ENCODE measurements at places on chromosomes 12 and 14. TPM values are rescaled to one million over a fixed set of nuclear protein-coding genes. Genes with fewer than 3 reads are reported as not detected.

GRCh38 chr14:81234278-81234677 is 13.5 kb upstream of the GTF2A1 start:
- H3K4me1 ChIP-seq, result peaks cover 4% of the 10 kb centered on the region
- no peaks in the 10 kb centered on the region for H3K27me3 ChIP-seq
- no peak overlapping the region for H3K27ac ChIP-seq
- H3K4me3 ChIP-seq, result no peak overlapping the region
- DNase-seq, result no peak
- no peaks in the 10 kb centered on the region for H3K36me3 ChIP-seq

DNA sequence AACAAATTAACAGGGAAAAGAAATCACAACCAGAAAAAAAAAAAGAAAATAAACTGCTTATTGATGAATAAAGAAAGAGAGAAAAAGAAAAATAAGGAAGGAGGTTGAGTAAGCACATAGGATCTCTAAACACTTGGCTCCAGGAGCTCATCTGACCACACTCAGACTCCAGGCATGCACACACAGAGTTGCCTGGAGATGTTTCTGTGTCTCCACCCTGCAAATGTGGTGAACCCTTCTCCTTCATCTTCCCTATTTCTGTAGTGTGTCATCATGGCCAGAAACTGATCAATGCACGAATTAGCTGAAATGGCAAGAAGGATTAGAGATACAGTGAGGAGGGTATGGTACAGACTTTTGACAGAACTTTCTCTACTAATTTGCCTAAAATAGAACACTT is 20.2 kb downstream of the OR4N2 start:
- no peak overlapping the region for H3K4me3 ChIP-seq
- no peaks in the 10 kb centered on the region for H3K4me1 ChIP-seq
- no peaks in the 10 kb centered on the region for H3K27me3 ChIP-seq

DNA sequence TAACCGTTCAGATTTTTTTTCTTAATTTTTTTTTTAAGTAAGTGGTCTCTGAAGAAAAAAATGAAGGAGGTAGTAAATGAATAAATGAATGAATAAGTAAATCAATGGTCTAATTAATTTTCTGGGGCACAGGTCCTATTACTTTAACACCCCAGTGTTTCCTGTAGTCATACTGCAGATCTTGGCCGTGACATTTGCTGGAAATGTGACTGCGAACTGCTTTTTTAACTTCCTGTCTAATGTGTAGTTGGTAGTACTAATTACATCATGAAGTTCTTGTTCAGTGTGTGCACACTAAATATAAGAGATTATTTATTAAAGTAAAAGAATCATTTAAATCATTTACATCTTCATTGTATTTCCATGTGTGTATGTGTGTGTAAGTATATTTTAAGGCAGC is 45.4 kb downstream of the AEBP2 start:
- no peaks in the 10 kb centered on the region for H3K4me1 ChIP-seq
- no peak overlapping the region for H3K4me3 ChIP-seq
- no peaks in the 10 kb centered on the region for H3K36me3 ChIP-seq

DNA sequence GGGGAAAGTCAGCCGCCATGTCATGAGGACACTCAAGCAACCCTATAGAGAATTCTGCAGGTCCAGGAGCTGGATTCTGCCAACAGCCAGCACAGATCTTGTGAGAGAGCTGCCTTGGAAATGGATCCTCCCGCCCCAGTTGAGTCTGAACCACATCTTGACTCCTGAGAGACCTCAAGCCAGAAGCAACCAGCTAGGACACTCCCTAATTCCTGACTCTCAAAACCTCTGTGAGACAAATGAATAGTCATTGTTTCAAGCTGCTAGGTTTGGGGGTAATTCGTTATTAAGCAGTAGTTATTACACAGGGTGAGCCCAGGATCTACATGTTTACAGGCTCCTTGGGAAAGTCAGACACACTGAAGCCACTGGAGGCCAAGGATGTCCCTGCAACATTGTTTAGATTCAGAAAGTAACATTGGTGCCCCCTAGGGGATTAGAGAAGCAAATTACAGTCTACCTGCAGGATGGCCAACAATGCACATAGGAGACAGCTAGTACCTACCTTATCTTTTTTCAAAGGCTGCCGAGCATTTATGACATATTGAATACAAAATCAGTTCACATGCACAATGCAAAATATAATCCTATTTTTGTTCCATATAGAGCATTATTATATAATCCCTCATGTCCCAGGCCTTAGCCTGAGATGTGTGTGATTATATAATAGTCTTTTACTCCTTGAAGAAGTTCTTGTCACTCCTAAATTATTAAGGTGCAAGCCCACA is 57.9 kb upstream of the FICD start:
- peak; percentile 13 for DNase-seq
- no peaks in the 10 kb centered on the region for H3K36me3 ChIP-seq
- H3K27me3 ChIP-seq, result no peaks in the 10 kb centered on the region

DNA sequence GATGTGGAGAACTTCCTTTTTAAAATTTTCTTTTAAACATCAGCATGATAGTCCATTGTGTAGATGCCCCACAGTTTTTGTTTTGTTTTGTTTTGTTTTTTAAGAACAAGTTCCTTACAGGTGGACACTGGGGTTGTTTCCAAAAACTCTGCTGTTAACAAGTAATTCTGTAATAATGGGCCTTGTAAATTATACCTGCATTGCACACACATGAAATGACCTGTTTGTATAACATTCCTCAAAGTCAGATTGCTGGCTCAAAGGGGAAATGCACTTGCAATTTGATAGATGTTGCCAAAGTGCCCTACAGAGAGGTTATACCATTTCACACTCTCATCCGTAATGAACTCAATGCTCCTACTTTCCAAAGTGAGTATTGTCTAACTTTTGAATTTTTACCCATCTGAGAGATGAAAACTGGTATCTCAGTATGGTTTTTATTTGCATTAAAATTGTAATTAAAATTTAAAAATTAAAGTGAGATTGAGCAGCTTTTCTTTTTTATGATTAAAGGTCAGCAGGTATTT is 89.2 kb downstream of the SPPL3 start:
- no peaks in the 10 kb centered on the region for H3K36me3 ChIP-seq
- no peak overlapping the region for H3K4me3 ChIP-seq
- no peak overlapping the region for H3K27ac ChIP-seq
- H3K27me3 ChIP-seq, result no peaks in the 10 kb centered on the region
- no peaks in the 10 kb centered on the region for H3K4me1 ChIP-seq

- no peak overlapping the region for H3K4me3 ChIP-seq
- no peaks in the 10 kb centered on the region for H3K4me1 ChIP-seq
- H3K27me3 ChIP-seq, result no peaks in the 10 kb centered on the region
- no peak for DNase-seq
- no peak overlapping the region for H3K27ac ChIP-seq
These were observed 6.0 kb upstream of the ACOT6 start for GRCh38 chr14:73606271-73606670.

DNA sequence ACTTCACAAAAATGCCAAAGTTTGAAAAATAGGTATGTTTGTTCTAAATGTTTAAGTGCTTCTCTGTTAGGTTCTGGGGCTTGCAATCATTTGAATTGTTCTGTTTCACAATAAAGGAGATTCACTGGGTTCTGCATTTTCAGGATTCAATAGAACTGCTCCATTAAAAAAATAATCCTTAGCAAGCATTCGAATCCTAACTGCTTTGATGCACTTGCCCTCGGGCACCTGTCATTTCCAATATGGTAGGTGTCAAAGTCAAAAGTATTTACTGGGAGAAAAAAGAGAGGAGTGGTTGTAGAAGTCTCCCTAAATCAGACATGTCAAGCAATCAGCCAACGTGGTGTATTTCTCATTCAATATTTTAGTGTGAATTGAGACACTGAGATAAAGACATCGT is 5.5 kb downstream of the APOLD1 start:
- peaks cover 24% of the 10 kb centered on the region for H3K4me1 ChIP-seq
- no peak overlapping the region for H3K4me3 ChIP-seq
- no peaks in the 10 kb centered on the region for H3K27me3 ChIP-seq
- no peaks in the 10 kb centered on the region for H3K36me3 ChIP-seq
- H3K27ac ChIP-seq, result no peak overlapping the region

DNA sequence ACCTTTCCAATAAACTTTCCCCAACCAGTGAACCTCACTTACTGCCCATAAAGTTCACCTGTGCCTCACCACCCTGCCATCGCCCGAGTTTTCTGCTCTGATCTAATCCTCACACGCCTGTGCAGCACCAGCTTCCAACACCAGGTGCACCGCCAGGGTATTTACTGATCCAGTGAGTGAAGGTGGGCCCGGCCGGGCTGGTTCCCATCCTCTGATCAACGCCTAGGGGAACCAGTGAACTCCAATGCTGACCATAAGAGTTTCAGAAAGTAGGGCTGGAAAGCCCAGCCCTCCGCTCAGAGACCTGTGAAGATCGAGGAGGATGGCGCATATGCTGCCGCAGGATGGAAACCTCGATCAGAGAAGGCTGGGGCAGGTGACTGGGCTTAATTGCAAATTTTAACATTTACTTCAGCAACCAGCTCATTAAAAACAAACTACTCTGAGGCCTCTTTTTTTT is 685 bp upstream of the MYL6B start:
- H3K36me3 ChIP-seq, result peaks cover 3% of the 10 kb centered on the region
- peak overlapping the region; percentile 68 for H3K27ac ChIP-seq
- H3K4me1 ChIP-seq, result peaks cover 24% of the 10 kb centered on the region
- peak overlapping the region; percentile 87 for H3K4me3 ChIP-seq
- no peaks in the 10 kb centered on the region for H3K27me3 ChIP-seq

DNA sequence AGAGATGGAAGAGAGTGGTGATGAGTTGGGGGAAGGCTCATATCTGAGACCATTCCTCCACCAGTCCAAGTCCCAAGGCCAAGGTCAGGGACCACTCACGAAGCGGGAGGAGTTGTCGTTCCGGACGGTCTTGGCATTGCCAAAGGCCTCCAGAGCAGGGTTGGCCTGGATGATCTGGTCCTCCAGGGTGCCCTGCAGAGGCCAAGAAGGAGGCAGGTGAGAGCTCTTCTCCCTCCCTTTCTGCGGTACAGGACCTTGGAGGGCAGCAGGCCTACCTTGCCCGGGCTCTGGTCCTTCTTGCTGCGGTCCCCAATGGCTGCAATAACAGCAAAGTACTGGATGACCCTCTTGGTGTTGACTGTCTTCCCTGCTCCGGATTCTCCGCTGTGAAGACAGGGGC is 4.0 kb downstream of the MYH7 start:
- H3K4me3 ChIP-seq, result no peak overlapping the region
- H3K27me3 ChIP-seq, result peaks cover 4% of the 10 kb centered on the region
- no peak for DNase-seq

- DNase-seq, result peak; percentile 36
- no peaks in the 10 kb centered on the region for H3K27me3 ChIP-seq
- H3K4me3 ChIP-seq, result no peak overlapping the region
These were observed 5.3 kb downstream of the OASL start for GRCh38 chr12:121033625-121034349.

Gene CD27
- not detected for total RNA-seq

Gene TCL1A
- not detected for total RNA-seq

Gene GLS2
- 0.94 TPM for total RNA-seq
